ENCODE measurements at places on chromosomes 2 and 18.

DNA sequence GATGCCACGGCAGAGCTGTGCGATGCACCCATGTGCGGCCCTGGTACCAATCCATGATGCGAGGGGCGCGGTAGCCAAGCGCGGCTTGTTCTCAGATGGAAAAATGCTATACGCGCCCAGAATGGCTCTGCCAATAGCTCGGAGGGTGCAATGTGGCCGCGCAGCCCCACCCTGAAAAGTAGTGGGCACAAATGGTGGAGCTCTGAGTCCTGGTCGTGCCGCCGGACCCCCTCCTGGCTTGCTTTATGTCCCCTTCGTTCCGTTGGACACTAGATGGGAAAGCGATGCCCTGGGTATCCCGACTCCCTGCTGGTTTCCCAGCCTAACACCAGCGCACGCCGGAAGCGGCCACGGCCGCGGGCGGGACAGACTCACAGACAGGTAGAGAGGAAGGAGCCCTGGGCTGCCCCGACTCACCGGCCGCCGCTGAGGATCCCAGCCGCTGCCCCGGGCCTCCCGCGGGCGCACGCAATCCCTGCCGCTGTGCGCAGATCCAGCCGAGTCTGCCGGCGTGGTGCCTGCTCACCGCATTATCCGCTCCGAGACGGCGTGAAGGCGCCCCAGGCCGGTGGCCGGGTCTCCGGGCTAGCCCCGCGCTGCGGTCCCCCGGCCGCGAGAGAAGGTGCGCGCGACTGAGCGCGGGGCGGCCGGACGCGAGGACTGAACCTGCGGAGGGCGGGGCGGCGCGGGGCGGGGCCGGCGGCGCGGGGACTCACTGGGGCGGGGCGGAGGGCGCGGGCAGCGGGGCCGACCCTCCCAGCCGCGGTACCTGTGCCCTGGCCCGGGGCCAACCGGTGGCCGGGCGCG is at the start of gene CDC42EP3:
Gene CDC42EP3, minus strand, starts transcription at position 634 of the 807 bp plus-strand sequence. CDS start 25,055 bp downstream, outside the sequence.
- peak; percentile 67 for DNase-seq

- no peak for DNase-seq
Measured at GRCh38 chr2:190649798-190650390, 1.0 kb downstream of the NAB1 start.

DNA sequence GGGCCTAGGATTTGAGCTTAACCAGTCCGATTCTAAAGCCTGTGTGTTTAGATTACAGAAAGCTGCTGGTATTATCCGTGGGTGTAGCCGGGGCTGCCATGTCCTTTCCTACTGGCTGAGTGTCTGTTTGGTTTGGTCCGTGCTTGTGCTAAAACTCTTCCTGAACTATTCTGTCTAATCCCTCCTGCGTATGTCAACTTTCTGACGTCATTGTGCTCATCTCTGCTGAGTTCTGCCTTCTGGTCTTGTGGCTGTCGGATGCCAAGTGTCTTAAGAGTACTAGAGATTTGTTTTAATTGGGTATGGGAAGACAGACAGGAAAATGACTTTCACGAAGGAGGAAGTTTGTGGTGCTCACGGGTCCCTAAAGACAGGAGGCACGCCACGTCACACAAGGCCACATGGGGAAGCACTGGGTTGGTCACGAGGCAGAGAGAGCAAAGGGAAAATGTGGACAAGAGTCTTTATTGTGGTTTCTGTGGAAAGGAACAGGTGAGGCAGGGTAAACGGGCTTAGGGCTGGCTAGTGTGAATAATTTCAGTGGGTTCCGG is 31.8 kb upstream of the NTSR2 start:
- no peak for DNase-seq

GRCh38 chr2:70871398-70872211 is 36.0 kb upstream of the CD207 start:
- peak; percentile 58 for DNase-seq

GRCh38 chr18:48957136-48957535 is 6.4 kb upstream of the SMAD7 start:
- no peak for DNase-seq

DNA sequence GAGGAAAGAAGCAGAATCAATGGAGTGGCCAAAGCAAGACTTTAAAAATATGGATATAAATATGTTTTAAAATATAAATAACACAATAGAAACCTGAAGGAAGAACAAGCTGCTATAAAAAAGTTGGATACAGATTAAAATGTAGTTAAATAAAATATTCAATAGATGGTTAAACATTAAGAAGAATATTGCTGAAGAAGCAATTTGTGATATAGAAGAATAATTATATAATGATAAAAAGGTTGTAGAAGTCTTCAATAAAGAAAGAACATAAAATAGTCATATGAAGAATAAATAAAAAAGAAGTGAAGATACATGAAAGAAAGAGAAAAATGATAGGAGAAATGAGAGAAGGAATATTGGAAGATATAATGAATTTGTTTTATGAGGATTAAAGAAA is 392.0 kb downstream of the DSC3 start:
- DNase-seq: no peak

DNA sequence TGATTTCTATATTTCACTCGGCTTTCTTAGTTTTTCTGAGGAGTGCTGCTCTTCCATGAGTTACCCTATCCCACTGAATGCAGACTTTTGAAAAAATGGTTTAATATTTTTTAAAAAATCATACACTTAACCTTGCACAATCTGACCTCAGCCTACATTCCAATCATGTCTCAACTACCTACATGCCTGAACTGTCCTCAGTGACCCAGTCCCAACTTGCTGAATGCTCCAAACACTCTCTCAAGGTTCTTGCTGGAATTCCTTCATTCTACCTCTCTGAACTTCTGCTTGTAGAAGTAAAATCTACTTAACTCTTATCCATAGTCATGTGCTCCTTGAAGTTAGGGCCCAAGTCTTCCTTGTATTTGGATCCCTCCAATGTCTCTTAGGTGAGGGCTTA is 181.6 kb downstream of the XIRP2 start:
- DNase-seq: no peak

DNA sequence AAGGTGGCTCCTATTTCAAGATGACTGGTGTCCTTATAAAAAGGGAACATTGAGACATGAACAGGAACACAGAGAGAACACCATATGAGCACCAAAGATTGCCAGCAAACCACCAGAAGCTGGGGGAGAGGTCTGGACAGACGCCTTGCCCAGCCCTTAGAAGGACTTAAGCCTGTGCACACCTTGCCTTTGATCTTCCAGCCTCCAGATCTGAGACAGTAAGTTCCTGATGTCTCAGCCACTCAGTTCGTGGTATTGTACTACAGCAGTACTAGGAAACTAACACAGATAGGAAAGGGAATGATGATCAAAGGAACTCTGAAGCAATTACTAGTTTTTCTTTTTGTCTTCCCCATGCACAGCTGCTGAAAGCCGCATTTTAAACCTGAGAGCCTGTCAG is 137.3 kb upstream of the FHL2 start:
- DNase-seq: no peak

- DNase-seq: no peak
Measured at GRCh38 chr2:11263177-11263576, 81.3 kb downstream of the ROCK2 start.

DNA sequence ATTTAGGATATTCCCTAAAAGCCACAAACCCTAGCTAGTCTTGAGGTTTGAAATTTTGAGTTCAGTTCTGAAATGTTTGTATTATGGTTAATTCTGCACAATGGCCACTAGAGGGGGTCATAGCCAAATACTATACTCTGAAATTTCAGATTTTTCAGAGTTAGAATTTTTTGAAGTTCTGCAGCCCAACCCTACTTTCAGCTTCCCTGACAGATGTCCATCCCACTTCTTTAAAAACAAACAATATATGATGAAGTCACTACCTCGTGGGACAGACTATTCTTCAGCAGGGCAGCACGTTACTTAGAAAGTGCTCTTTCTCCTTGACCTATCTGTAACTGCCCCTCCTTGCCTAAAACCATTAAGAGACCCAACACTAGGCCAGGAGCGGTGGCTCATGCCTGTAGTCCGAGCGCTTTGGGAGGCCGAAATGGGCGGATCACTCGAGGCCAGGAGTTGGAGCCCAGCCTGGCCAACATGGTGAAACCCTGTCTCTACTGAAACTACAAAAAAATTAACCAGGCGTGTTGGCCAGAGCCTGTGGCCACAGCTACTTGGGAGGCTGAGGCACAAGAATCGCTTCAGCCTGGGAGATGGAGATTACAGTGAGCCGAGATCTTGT is 48.2 kb upstream of the PAPOLG start:
- DNase-seq: no peak

DNA sequence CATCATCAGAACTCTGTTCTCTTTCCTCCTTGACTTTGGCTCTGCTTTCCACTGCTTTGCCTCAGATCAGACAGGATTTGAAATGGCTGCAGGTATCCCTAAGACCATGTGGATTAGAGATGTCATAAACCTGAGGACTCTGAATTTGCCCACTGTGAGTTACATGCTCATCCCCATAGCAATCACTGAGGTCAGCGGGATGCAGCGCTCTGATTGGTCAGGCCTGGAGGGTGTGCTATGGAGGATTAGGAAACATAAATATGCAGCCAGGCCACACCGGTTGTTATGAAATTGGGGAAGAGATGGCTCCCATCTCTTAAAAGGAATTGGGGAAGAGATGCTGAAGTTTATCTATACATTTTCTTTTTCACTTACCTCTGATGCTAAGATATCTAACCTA is 73.7 kb upstream of the DNAJC10 start:
- DNase-seq: no peak
